Urinary bladder (tissue), 4 donors: ENCODE measurements at places on chromosomes 13 and 19. TPM values are rescaled to one million over a fixed set of nuclear protein-coding genes. Genes with fewer than 3 reads are reported as not detected.
A peak's percentile ranks its signal among the peaks of the same experiment; 100 is the strongest.

GRCh38 chr19:51293571-51294210, 17.8 kb upstream of the IGLON5 start:
- no peak for DNase-seq

DNA sequence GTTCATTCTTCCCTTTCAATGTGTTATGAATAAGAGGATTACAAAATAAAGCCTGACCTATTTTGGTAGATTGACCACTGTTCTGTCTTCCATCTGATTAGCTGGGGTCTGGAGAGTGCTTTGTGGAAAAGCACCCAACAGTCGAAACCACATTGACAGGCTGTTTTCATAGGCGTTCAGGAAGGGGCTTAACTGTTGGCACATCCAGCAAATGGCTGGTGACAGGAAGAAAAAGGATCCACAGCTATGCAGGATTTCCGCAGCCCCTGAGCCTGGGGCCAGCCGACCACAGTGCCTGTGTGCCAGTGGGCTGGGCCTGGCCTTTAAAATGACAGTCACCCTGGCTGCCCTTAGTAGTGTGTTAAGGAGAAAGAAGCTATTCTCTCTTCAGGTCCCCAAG, 113.3 kb downstream of the SIPA1L3 start:
- DNase-seq = no peak

DNA sequence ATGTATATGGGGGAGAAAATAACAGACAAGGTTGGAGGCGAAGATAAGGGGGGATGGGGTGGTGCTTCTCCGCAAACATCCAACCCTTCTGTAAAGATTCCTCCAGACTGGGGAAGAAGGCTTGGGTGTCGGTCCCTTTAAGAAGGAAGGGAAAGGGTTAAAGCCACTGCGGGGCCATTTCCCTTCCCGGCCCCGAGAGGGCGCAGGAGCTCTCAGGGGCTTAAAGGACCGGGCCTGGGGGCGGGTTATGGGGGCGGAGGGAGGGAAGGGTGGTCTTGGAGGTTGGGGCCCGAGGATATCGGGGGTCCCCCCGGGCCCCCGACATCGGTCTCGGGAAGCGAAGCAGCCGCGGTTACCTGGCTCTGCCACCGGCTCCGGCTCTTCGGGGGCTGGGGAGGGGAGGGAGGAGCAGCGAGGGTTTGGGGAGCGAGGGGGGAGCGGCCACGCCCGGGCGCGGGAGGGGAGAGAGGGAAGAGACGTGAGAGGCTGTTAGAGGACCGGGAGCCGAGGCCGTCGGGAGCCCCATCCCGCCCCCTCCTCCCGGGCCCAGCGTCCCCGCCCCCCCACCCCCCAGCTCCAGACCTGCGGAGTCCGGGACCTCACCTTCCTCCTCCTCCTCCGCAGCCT, 2.8 kb downstream of the TNNT1 start:
- no peak for DNase-seq

GRCh38 chr19:4425537-4425936, 23.1 kb downstream of the CHAF1A start:
- DNase-seq = no peak

GRCh38 chr13:44759384-44760360, 183.5 kb upstream of the TSC22D1 start:
- peak; percentile 42 for DNase-seq

DNA sequence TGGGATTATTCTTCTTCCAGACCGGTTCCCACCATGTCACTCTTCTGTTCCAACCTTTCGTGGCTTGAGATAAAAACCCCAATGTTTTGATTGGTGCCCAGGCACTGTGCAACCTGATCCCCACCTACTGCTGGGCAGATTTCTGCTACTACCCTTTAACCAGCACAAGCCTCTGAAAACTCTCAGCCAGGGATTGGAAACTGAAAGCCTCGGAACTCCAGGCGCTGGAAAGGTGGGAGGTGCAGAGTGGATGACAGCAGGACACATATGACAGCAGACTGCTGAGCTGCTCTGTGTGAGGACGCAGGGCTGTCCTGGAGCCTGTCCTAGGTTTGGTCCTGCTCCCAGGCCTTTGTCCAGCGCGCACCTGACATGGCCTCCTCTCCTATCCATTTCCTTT, 68.5 kb upstream of the GTF3A start:
- DNase-seq = no peak

GRCh38 chr19:46374536-46375475, 27.9 kb downstream of the PPP5C start:
- no peak for DNase-seq

DNA sequence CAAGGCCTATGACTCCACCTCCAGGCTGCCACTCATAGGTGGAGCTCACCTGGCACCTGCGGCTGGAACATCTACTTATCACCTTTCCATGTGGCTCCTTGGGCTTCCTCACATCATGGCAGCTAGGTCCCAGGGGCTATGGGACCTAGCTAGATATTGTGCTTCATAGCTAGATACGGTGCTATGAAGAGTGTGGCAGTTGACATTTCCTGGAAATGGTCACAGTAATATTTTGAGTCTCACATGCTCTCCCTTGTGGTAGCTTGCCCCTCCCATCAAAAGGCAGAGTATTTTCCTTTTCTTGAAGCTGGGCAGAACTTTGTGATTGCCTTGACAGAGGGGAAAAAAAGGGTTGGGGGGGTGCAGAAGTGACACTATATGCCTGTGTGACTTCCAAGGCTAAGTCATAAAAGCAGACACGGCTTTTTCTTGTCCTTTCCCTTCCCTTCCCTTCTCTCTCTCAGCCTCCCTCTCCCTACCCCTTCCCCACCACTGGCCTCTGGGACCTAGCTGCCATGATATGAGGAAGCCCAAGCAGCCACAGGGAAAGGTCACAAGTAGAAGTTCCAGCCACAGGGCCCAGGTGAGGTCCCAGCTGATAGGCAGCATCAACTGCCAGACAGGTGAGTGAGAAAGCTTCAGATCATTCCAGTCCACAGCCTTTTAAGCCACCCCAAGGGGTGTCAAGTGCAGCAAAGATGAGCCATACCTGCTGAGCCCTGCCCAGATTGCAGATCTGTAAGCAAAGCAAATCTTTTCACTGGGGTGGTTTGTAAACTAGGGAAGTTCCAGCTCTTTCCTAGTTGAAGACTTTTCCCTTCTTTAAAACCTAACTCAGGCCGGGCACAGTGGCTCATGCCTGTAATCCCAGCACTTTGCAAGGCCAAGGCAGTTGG, 6.9 kb upstream of the HIF3A start:
- DNase-seq = no peak

DNA sequence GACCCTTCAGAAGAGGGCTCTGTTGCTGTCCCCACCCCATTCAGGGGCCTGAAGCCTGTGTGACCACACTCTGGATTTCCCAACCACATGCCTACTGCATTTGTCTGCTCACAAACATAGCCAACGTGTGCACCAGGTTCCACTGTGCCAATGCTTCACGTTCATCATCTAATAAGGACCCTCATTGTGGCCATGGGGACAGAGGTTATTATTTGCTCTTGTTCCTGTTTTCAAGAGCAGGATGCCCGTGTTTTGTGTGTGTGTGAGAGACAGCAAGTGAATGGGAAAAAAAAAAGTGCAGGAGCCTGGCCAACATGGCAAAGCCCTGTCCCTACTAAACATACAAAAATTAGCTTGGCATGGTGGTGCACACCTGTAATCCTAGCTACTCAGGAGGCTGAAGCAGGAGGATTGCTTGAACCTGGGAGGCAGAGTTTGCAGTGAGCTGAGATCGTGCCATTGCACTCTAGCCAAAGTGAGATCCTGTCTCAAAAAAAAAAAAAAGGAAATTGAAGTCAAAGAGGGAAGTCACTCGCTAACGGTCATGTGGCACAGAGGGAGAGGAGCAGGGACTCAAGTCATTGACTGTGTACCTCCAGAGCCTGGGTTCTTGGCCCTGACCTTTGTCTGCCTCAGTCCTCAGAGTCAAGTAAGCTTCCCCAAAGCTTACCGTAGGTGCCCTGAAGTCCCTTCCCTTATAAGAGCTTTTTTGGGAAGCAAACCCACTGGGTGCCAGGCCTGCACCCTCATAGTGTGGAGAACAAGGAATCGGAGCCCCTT, 6.9 kb downstream of the B3GNT8 start:
- no peak for DNase-seq

GRCh38 chr19:8488365-8488764, 14.1 kb downstream of the PRAM1 start:
- no peak for DNase-seq

- DNase-seq = no peak
These were observed 8.3 kb downstream of the CACTIN start for GRCh38 chr19:3618144-3618810.

DNA sequence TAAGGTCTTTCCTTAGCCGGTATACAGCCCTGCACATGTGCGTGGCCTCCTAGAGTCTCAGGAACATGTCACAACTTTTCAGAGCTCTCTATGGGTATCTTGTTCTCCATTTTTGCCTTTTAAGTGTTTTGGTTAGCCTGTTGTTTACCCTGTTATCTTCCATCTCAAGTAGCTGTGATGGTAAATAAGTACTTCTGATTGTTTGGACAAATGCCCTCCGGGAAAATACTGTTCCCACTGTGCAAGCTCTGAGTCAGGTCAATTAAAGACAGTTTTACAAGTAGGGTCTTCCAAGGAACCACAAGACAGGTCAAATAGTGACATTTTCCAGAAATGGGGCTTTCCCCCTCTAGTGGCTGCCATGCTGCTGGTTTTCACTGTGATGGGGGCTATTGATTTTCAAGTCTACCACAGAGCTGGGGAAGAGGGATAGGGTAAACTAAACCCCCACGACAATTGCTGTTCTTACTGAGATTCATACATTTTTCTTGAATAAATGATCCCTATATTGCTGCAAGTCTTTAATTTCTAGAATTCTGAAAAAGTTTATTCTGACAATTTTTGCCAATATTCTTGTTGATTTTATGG, 109.5 kb downstream of the TM9SF2 start:
- DNase-seq = no peak

DNA sequence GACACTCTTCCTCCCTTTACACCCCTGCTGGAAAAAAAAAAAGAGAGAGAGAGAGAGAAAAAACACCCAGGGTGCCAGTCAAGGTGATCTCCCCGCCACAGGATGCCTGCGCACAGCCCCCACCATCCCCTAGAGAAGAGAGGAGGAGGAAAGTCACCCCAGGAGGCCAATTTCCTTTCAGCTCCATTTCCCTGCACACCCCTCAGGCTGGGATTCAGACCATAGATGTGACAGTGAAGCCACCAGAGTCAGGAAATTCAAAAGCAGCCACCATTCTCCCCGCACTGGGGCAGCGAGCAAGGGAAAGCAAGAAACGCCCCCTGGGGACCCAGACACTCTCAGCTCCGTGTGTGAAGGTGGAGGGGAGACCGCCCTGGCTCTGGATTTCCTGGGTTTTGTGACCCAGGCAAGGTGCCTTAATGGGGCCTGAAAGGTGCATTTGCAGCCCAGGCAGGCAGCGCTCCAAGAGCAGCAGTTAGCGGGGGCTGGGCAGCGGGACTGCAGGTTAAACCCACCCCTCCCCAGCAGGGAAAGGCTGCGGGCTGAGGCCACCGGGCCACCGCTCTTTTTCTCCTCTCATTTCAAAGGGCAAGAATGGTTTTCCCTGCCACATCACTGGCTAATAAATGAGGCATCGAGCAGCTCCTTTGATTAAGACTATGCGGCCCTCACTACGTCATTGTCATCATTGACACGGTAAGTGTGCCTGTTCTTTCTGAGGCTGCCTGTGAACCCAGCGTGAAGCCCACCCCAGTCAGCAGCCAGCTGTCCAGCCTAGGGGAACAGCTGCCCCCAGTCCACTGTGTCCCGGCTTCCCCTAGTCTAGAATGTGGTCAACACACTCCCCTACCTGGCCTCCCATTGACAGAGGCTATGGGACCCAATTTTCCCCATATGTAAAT, 83.8 kb upstream of the TM9SF2 start:
- DNase-seq = no peak

GRCh38 chr13:26697069-26697955, 63.3 kb downstream of the GPR12 start:
- DNase-seq = no peak

- no peak for DNase-seq
These were observed 639 bp upstream of the SLAIN1 start for GRCh38 chr13:77696879-77697216.

DNA sequence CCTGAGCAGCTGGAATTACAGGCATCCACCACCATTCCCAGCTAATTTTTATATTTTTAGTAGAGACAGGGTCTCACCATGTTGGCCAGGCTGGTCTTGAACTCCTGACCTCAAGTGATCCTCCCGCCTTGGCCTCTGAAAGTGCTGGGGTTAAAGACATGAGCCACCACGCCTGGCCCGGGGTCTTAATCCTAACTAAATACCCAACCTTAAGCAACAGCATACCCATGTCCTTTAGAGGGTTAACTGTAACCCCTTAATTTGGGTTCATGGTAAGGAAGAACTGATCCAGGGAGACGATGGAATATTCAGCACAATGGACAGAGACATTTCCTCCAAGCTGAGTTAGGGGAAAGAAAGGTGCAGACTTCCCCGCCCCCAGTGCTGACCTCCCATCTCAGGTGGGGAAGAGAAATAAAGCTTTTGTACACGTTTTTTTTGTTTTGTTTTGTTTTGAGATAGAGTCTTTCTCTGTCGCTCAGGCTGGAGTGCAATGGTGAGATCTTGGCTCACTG, 8.7 kb upstream of the GALP start:
- DNase-seq = no peak

GRCh38 chr19:29812881-29813275, 1.1 kb downstream of the CCNE1 start:
- no peak for DNase-seq

GRCh38 chr13:51590231-51590970, 6.1 kb downstream of the WDFY2 start:
- no peak for DNase-seq

DNA sequence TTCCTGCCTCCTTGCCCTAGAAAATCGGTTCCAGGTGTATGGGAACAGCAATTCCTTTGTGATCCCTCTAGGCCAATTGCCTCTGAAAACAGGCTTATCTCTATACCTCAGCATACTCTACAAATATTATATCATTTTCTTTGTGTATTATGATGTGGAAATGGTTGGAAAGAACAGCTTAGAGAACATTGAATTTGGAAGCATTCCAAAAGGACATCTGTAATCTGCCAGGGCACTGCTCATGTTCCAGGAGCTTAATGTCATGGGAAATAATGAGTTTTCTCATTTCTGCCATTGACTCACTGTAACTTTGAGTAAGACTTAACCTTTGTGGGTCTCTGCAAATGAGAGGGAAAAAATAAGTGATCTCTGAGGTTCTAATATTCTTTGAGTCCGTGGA, 147.3 kb downstream of the UFM1 start:
- DNase-seq = no peak

GRCh38 chr13:105638426-105638825, 897.0 kb downstream of the EFNB2 start:
- DNase-seq = no peak

The SIGLECL1 gene
- not detected for total RNA-seq

The FSD1 gene
- total RNA-seq = 1.6 TPM

The LILRA6 gene
- 0.95 TPM for total RNA-seq

The CCNE1 gene
- total RNA-seq = 3.8 TPM

The EBI3 gene
- total RNA-seq = 0.32 TPM

The HAUS5 gene
- total RNA-seq = 6.3 TPM

The IL27RA gene
- 2.0 TPM for total RNA-seq

The KLK4 gene
- not detected for total RNA-seq

The ATP4A gene
- total RNA-seq = not detected

The GPR4 gene
- total RNA-seq = 0.32 TPM

The ZNF175 gene
- 10.2 TPM for total RNA-seq

The ZNF763 gene
- 6.1 TPM for total RNA-seq

The BRME1 gene
- total RNA-seq = 2.0 TPM

The ADGRE2 gene
- total RNA-seq = 0.90 TPM

The EFNB2 gene
- total RNA-seq = 31.8 TPM
